ENCODE measurements at places on chromosomes 12 and 14.

DNA sequence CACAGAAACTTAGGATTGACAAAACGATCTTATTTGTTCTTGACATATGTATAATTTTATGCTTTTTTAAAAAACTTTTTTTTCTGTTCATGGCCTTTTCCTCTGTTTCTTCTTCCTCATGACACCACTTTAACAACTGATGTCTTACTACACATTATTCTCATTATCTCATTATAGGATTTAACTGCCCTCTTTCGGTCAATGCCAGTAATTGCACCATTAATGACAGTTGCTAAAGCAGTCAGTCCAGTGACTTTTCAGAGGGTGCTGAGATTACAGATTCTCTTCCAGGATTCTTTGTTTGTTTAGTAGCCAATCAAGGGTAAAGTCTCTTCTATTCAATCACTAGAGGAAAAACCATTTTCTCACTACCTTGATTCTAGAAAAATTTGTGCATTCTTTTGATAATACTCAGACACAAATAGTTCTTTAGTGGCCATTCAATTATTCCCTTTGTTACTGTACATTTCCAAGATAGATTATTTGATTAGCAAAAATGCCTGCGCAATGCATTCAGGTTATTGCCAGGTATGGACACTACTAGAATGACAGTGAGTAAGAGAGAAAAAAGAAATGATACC, 50.1 kb downstream of the KLRG1 start:
- DNase-seq = peak; percentile 60

DNA sequence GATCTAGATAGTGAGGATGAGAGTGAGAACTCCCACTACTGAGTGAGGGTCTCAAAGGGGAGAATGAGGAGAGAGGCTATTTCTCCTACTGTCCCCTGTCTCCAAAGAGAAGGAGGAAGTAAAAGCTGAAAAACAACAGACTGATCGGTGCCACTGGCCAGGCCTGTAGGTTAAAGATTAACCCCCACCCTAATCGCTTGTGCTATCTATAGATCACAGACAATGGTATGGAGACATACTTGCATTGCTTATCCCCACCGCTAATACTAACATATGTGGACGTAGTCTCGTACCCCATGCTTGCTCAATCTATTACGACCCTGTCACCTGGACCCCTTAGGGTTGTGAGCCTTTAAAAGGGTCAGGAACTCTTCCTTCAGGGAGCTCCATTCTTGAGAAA, 777.9 kb upstream of the TMEM132C start:
- DNase-seq = no peak

GRCh38 chr14:72613231-72613974, 280.5 kb downstream of the DPF3 start:
- peak; percentile 57 for DNase-seq

- DNase-seq = peak; percentile 34
Observed at GRCh38 chr12:113203852-113204760, 17.2 kb upstream of the TPCN1 start.

DNA sequence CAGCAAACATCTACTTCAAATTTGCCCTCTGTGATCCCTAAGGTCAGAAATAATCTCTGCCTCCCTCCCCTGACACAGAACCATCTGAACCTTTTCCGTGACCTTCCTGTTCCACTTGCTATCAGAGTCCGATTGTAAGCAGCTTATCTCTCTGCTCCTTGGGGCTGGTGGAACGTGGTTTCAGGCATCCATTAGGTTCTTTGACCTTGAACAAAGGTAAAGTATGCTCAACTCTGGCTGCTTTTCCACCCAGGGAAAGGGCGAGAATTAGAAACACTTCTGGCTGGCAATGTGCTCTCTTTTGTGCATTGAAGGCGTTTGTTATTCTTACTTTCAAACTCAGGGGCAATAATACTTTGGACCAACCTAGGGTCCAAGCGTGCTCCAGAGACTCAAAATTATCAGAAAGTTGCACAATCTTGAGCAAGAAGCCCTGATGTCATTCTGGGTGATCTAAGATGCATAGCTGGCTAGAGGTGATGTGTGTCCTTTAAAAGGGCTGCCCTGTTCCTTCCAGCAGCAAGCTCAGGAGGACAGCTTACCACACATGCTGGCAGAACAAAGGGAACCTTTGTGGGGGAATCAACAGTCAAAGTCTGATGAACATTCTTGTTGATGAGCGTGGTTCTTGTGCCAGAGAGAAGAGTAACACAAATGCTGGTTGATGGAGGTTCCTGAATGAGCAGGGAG, 29.8 kb downstream of the ADGRD1 start:
- DNase-seq = no peak

DNA sequence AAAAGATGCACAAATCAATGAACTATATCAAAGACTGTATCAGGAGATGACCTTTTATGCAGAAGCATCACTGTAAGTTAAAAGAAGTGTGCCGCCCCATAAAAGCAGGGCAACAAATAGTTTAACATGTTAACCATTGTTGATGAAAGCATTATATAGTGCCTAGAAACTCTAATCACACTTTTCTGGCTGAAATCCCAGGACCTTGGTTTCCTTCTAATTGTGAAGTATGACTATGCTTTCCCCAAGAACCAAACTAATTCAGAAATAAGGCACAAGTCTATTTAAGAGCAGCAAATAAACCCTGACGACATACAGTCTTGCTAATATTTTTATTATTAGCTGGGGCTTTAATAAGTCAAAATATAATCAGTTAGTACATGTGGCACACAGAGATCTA, 21.7 kb downstream of the RACGAP1 start:
- DNase-seq = peak; percentile 71

- DNase-seq = no peak
Observed at GRCh38 chr12:82361461-82361915, 3.2 kb downstream of the METTL25 start.

- no peak for DNase-seq
Observed at GRCh38 chr12:132529906-132530305, 40.0 kb downstream of the FBRSL1 start.

DNA sequence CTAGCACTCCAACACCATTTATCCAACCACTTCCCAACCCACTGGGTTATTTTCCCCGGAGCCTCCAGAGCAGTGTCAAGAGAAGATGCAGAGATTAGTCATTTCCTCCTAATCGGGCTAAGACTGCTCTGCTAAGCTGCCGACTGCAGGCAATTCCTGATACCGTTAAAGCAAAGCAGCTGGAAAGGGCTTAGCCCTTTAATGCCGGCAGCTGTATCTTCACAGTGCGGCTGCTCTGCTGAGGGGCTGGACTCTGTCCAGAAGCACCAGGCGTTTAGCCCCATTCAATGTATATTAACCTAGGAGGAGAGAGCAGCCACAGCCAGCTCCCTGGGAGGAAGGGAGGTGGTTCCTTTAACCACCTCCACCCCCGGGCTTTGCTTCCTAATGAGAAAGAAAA, 11.1 kb downstream of the AQP6 start:
- peak; percentile 79 for DNase-seq

DNA sequence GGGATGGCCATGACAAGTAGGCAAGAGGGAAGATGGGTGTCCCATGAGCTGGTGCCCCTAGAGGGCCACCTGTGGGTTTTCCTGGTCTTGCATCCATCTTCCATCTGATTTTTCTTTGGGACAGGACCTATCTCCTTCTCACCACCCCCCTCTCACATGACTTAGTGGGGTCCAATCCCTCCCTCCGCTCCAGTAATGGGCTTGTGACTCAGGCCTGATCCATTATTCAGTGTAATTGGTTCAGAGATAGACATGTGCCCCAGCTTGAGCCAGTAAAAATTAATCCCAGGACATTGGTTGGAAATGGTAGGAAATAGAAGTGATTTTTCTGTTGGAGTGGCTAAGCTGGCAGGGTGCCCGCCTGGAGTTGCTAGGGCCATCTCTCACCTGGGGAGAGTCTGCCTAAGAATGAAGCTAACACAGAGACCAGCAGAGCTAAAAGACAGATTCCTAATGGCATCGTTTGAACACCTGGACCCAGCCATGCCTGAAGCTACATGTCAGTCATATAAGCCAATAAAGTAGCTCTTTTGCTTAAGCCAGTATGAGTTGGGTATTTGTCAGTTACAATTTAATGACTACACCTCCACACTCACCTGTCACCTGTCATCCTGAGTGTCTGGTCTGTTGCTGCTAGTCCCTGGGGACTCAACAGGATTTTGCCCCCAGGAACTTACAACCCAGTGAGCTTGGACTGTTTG, 14.7 kb downstream of the RASAL1 start:
- DNase-seq = no peak

DNA sequence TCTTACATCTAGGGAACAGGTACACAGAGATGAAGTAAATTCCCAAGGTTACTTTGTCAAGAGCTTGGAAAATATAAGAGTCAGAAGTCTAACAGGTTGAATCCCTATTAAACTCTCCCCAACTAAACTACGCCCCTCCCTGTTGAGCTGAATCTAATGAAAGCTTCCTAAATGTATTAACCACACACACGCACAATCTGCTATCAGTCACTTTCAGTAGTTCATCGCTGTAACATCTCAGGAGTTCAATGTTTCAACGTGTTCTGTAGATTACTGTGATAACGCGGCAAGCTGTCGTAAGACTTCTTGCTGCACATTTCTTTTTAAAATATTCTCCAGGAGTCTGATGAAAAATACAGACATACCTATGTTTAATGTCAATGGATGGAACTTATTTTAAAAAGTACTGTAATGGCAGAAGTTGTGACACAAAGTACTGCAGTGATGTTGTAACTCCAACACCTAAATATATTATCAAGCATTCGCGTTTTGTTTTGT, 612 bp upstream of the SLC25A3 start:
- no peak for DNase-seq

GRCh38 chr12:86698641-86698980, 442.4 kb upstream of the MGAT4C start:
- peak; percentile 67 for DNase-seq

DNA sequence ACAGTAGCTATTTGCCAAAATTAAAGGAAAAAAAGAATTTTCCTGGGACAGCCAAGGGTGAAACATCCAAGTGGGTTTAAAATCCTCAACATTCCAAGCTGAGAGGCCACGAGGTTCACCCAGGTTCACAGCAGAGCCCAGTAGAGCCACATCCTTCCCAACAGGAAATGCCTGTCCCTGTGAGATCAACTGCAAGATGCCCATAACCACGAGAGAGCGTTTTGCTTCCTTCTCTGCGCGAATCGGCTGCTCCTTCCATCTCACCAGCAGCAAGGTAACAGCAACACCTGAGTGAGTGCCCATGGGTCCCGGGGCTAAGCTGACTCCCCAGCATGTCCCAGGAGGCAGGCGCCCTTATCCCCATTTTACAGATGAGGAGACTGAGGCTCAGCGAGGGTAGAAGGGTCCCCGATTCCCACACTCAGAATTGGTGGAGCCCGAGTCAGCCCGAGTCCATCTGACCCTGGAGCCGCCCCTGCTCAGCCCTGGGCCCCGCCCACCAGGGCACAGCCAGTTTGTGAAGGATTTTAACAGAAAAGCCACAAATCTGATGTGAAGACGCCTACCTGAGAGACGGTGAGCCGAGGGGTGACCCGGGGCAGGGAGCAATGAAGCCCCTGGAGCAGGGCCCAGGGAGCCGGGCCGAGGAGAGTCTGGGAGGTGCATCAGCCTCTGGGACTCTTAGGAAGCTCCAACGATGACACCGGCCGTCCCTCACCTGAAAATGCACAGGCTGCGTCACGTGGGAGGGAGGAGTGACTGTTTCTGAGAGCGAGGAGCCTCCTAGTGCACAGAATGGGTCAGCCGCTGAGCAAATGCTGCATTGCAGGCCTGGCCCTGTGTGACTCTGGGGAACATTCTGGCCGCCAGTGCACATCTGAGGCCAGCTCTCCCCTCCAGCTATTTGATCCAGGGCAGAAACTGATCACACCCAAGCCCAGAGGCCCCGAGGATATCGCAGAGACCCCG, 236.9 kb upstream of the SFSWAP start:
- DNase-seq = no peak

GRCh38 chr12:13075118-13075480, 28.4 kb downstream of the GSG1 start:
- DNase-seq = peak; percentile 30

DNA sequence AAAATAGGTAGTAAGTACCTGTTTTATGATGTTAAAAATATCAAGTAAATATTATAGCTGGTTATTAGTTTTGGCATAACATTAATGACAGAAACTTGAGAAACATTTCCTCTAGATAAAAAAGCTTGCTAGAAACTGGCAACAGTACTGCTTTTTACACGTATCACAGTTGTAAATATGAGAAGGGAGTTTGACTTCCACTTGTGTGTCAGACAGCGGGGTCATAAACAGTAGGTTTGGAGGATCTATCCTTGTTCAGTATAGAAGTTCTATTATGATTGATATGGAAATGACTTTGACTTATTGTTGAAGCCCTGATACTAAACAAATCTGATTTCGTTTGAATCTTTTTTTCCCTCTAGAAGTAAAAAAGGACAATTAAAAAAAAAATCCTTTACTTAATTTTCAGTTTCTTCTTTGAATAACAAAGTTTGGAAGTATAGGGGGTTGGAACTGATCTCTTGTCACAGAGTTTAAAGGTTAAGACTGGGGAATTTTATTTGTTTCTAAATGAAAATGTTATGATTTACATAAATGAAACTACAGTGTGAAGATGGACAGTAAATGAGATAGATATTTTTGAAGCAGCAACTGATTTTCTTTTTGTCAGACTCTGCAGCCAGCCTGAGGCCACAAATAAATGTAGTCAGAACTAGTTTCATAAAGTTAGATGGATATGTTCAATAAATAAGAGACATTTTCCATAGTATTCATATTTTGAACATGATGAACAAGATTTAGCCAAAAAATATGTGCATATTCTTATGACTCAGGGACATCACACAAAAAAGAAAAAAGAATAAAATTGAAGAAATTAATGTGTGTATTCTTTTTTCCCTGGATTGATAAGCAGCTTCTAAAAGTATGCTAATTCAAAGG, 50.1 kb downstream of the WNK1 start:
- peak; percentile 51 for DNase-seq

DNA sequence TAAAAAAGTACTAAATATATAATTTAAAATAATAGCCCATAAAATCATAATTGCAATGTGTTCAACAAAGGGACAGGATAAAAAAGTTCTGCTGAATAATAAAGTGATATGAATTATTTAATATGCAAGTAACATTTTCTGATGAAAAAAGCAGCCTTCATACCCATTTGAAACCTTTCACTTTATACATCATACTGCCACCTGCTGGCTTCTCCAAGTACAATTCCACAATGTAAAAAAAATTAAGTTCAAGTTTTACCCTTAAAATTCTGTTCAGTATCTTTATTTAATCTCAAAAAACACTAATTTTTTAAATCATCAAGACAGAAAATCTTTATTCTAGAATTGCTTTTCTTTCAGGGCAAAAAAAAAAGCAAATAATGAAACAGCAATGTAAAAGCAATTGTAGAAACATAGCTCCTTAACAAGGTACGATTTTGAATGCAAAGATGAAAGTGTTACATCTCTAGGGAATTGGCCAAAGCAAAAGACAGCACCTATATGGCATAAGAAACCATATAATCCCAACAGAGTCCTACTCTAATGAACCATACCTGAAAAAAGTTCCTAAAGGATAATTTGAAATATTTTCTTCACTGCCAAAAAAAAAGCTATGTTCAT, 15.0 kb downstream of the MDM1 start:
- peak; percentile 79 for DNase-seq
